Anterior cingulate cortex (tissue), 58 donors: ENCODE measurements at places on chromosomes 3 and 15.

DNA sequence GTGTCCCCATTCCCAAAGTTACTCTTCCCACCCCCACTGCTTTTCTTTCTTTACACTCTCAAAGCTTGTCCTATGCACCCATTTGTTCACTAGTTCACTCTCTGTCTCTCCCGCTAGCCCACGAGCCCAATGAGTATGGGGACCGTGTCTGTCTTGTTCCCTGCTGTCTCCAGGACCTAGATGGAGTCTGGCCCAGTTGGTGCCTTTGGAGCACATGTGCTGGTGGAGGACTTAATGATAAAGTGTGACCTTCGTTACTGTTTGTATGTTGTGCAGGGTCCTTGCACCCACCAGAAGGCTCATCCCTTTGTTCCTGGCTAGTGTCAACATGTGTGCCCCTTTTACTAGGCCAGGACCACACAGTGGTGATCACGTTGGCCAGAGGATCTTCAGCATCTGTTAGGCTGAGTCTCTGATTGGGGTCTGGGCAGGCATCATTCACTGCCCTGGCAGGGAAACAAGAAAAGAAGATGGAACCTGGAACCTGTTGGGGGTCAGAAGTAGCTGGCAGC is 7.4 kb downstream of the CISH start:
- DNase-seq = no peak

GRCh38 chr3:48478626-48479555 is 25.1 kb downstream of the SHISA5 start:
- DNase-seq = no peak

- DNase-seq = no peak
These were observed 405.6 kb downstream of the GRM7 start for GRCh38 chr3:7266551-7266950.

DNA sequence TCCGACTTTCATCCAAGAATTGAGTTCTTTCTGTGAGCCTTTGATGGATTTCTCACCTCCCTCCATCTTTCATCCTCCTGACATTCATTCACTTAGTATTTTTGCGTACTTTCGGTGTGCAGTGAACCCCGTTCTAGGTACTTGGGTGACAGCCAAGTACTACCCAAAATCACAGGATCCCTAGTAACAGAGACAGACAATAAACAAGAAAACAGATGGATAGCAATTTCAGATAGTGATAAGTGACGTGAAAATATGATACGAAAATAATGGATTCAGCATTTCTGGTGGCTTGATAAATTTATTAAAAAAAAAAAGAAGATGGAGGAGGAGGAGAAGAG is 264 bp upstream of the CMTM6 start:
- no peak for DNase-seq

DNA sequence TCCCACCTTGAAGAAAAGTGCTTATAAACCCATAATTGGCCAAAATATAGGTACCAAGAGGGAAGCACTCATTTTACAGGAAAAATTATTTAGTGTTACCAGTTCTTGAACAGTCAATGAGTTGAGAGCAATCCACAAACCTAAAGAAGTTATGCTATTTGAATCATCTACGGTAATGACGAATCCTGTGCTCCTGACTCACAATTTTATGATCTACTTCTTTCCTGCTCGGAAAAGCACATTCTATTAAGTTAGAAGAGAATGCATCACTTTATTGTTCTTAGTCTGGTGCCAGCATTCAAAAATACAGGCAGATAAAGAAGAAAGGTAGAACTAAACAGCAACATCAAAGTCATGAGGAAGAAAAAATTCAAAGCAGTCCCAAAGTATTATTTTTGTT is 33.2 kb downstream of the CHRM5 start:
- DNase-seq = no peak

DNA sequence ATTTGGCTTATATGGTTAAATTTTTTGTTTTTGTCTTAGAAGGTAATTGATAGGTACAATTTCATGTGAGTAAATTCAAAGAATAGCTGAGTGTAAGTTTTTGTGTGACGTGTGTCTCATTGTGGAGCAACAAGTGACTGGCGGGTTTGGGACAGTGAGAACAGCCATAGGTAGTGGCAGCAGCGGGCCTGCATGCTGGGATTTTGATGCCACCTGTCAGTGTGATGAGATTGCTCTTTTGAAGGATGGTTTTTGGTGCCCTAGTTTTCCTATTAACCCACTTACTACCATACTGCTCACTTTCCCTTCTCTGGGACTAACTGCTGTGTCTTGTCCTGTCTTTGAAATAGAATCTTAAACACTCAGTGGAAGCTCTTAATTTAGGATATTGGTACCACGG is 522.6 kb downstream of the NAALADL2 start:
- no peak for DNase-seq

- DNase-seq = no peak
These were observed at the start of gene ALDH1A2 for GRCh38 chr15:58065445-58066041. Gene ALDH1A2, minus strand, starts transcription at chr15:58065711. Its CDS starts 61 bp downstream, at chr15:58065650.
